ENCODE measurements at places on chromosomes 5 and 9.

DNA sequence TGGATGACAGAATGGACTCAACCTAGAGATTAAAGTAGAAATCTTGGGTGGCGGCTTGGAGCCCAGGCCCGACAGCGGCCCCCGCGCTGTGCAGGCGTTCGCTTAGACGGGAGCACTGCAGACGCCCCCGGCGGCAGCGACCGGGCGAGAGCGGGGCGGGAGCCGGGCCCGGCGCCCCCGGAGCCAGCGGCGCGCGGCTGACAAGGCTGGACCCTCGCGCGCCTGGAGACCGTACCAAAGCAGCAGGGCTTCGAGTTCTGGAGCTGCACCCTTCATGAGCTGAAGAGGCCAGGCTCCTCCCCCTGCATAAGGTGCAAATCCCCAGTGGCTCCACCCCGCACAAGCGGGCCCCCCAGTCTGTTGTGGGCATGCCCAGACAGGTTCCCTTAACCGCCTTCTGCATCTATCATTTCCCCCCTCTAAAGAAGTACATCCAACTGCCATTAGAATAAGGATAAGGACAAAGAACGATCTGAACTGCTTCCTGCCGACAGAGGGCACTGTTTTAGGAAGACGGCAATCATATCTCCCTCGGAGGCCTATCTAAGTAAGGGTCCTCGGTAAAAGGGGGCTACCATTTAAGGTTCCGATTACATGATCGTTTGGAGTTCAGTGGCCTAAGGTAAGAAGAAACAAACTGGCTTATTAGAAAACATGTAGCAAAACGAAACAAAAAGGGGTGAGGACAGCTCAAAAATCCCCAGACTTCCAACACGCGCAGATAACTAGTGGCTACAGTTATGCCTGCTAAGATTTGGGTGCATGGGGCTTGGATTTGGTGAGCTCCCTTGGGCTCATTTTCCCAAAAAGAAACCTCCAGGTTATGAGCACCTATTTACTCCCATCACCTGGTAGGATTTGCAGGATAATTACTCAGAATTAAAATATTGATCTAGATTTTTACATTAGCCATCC lies 66.3 kb downstream of the RGMB start:
- no peak for DNase-seq

- DNase-seq: no peak
Observed at GRCh38 chr5:146892231-146892630, 13.7 kb upstream of the PPP2R2B start.

DNA sequence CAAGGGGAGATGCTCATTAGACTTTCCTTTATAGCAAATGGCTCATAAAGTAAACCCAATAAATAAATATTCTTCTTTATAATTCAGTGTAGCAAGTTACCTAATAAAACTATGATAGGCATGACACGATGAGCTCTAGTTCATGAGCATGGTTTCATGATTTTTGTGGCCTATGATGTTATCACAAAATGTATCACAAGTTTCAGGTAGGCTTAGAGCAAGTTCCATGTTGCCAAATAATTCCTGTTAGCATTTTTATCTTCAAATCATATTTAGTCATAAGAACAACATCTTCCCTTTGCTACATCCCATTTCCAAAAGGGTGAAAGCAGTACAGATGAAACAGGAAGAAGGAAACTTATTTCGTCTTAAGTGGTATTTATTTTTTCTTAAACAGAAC lies 200.2 kb downstream of the ENC1 start:
- DNase-seq: no peak

GRCh38 chr9:113633782-113634595 lies 170.5 kb downstream of the RGS3 start:
- DNase-seq: no peak

DNA sequence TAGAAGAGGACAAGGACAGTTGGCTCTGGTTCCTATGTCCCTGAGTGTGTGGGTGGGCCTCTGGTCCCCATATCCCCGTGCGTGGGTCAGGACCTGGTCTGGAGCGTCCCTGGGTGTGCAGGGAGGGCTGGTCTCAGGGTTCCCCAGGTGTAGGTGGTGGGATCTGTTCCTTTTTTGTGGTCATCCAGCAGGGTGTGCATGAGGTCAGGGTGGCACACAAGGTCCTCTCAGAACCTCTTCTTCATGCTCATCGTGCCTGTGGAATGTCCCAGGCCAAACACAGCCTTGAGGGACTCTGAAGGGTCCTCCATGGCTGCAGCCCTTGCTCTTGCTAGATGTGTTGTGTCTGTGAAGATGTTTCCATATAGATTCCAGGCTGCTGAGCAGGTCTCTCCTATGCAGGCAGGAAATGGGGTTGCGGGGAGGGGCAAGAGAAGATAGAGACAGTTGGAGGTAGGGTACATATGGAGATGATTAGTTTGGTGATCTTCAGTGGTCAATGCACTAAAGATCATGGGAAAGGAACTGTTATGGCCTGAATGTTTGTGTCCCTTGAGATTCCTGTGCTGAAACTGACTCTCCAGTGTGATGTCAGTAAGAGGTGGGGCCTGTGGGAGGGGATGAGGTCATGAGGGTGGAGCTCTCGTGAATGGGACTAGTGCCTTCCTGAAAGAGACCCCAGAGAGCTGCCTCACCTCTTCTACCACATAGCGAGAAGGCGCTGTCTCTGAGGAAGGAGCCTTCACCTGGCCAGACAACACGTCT lies 53.1 kb downstream of the NXNL2 start:
- peak; percentile 60 for DNase-seq

DNA sequence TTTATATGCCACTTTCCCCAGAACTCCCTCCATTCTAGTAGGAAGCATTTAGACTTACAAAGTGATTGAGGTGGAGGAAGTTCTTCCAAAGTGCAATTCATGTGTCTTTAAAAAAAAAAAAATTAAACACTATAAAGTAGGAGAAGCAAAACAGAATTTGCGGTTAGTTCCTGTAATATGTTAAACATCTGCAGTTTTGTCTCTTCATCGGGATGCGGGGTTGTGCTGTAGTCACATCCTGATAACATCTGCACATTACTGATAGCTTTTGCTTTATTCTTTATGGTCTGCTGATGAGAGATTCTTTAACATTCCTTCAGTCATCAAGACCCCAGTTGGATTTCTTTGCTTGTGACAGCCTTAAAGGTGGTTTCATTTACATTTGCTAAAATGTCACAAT lies 694.3 kb downstream of the NR2F1-AS1 start:
- peak; percentile 24 for DNase-seq

DNA sequence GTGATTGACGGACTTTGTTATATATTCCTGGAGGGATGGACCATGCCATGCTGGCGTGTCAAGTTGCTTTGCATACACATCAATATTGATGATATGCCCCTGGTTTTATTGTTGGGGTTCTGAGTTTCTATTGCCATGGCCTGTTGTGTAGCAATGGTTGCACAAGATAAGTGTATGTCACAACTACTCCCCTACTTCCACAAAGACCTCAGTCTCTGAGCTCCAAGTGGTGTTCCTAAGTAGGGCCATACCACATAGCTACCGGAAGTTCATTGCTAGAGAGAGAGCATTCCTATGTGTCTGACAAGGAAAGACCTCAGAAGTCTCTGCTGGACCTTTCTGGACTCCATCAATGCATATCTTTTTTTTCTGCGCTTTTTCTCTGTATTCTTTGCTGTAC lies 19.8 kb downstream of the TXNDC8 start:
- no peak for DNase-seq

DNA sequence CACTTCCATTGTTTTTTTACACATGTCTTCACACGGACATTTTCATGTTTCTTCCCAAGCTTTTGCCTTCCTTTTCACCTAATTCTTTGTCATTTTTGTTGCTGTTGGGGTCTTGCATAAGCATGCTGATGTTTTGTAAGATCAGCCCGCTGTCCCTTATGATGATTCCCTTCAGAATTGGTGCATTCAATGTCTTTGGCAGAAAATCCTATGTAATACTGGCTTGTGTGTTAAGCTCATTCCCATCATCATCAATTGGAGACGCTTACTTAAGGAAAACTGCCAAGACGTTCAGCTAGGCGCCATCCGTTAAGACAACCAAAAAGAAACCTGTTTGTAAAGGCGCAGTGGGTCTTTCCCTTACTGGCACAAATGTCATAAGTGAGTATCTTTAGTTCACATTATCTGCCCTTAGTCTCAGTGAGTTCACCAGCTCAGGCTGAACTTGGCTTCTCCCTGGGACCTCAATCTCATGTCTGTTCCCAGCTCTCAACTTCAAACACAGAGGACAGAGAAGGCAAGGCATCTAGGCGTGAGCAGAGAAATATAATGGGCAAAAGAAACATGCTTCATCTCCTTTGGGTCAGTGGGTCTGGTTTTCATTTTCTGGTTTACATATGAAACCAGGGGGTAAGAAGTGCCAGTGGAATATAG lies 97.9 kb downstream of the EFNA5 start:
- DNase-seq: no peak

GRCh38 chr5:32325062-32325461 lies 12.3 kb upstream of the MTMR12 start:
- peak; percentile 27 for DNase-seq

DNA sequence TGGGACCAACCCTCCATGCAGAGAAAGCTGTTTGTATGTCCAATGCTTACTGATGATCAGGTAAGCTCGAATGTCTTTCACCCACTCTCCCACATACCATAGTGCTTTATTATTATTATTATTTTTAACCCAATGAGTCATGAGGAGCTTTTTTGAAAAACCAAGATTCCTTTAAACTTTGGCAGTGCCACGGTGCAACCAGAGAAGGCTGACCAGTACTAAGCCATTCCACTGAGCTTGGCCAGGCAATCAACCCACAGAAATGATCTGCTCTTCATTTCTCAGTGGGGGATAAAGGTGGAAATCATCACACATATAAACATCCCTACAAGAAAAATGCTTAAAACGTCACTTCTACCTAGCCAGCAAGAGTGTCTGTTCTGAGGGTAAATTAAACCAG lies 35.5 kb downstream of the JAKMIP2 start:
- DNase-seq: no peak

GRCh38 chr9:126357074-126357473 lies 30.4 kb downstream of the MVB12B start:
- DNase-seq: no peak

- no peak for DNase-seq
Observed at GRCh38 chr9:31588756-31589155, 795.7 kb upstream of the ACO1 start.

DNA sequence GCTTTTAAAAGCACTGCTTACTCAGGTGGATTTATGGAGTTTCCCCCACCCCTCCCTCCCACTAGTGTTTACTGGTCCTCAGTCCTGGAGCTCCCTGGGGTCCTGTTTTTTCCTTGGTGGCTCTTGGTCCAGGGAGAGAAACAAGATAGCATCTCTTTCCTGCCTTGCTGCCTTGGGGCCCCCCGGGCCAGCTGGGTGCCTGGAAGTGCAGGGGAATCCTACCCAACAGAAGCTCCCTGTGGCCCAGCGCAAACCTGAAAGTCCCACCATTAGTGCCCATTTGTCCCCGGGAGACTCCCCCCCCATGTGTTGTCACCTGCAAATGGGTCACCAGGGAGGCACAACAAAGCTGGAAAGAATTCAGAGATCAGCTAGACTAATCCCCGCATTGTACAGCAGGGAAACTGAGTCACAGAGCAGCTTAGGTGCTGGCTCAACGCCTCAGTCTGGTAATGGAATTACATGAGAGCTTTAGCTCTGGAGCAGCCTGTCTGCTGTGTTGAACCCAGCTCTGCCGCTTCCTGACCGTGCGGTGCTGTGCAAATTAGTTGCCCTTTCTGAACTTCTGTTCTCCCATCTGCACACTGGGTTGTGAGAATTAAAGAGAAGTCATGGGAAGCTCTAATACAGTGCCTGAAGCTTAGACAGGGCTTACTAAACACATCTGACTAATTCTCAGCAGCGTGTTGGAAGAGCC lies 38.2 kb downstream of the DAB2IP start:
- no peak for DNase-seq

DNA sequence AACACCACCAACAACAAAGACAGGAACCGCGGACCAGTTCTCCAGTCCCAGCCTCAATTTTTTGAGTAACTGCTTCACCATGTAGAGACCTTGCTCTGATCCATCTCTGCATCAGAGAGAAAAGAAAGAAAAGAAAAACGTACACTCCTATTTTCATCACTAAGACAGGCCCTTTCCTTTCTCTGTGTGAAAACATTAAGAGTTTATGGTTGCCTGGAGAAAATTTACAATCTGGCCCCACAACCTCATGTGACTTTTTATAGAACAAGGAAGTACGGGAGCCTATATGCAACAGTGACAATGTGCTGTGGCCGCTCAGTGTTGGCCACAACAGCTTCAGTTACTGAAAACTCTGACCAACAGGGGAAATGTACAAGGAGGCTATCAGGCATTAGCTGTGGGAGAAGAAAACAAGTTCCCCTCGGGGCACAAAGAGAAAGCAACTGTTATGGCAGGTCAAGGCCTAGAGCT lies 272.9 kb upstream of the PTGER4 start:
- no peak for DNase-seq

GRCh38 chr5:170161069-170161468 lies 55.4 kb downstream of the FOXI1 start:
- peak; percentile 30 for DNase-seq

DNA sequence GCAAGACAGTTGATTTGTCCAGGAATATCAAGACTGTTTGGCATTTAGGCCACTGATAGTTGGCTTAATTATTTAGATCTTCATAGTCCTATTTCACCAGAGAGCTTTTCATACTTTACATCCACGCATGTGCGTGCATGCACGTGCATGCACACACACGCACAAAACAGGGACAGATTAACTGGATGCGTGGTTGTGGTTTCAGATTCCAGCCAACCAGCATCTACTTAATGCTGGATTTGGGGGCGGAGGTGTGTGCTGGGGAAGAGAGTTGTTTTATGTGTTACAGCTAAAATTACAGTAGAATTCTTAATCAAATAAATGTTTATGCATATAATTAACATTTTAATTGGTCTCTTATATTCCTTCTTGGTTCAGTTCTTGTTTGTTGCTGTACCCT lies 7.3 kb downstream of the RNF14 start:
- no peak for DNase-seq

GRCh38 chr5:140553657-140554056 lies 3.6 kb downstream of the SRA1 start:
- no peak for DNase-seq

GRCh38 chr5:137604348-137605095 lies 105.4 kb upstream of the SPOCK1 start:
- no peak for DNase-seq

GRCh38 chr5:54760182-54760935 lies 225.0 kb downstream of the ESM1 start:
- peak; percentile 51 for DNase-seq

DNA sequence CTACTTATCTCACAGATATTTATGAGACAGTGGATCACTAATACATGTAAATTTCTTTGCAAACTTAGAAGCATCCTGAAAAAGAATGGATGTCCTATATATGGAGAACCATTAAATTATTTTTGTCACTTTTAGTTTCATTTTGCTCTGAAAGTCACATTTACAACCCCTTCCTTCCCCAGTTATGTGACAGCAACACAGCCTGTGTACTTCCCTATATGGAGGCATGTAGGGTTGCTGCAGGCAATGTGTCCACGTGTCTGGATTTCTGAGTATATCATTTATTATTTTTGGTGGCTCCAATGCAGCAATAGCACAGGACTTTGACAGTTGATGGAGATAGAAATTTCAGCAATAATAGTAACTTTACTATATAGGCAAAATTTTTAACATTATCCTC lies 156.4 kb downstream of the ST8SIA4 start:
- no peak for DNase-seq

GRCh38 chr5:112687306-112687705 lies 50.4 kb upstream of the APC start:
- no peak for DNase-seq

Measured in fibroblast of skin of scalp (primary cell).